Activated naive CD4-positive, alpha-beta T cell treated with anti-CD3 and anti-CD28 coated beads, Interleukin-2, amount 10 ng/mL, durations not matched to agents 7 days and 5 days (primary cell): ENCODE measurements at places on chromosomes 11 and 22.

- DNase-seq: peak; percentile 74
These were observed 86.6 kb downstream of the KCNQ1 start for GRCh38 chr11:2531277-2531986.

- DNase-seq: no peak
These were observed 630.2 kb downstream of the BRD1 start for GRCh38 chr22:49197505-49197904.

GRCh38 chr11:57402188-57403002 is 11.9 kb upstream of the PRG2 start:
- DNase-seq: no peak

DNA sequence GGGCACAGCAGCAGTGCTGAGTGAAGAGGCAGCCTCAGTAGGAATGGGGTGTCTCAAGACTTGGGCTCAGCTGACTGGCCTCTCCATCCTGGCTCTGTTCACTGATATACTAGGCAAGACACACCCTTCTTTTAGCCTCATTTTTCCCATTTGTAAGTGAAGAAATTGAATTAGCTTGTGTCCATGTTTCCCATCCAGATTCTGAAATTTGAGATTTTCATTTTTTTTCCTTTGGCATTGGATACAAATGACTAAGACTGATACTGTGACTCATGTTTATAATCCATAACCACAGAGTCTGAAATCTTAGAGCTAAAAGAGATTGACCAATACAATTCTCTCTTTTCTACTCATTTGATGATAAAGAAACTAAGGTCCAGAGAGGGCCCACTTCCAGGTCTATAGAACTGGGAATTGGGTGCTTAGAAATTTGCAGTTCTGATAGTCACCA is 110.9 kb downstream of the KCNC1 start:
- no peak for DNase-seq

- no peak for DNase-seq
These were observed 158.8 kb downstream of the MPPED1 start for GRCh38 chr22:43570531-43571165.

DNA sequence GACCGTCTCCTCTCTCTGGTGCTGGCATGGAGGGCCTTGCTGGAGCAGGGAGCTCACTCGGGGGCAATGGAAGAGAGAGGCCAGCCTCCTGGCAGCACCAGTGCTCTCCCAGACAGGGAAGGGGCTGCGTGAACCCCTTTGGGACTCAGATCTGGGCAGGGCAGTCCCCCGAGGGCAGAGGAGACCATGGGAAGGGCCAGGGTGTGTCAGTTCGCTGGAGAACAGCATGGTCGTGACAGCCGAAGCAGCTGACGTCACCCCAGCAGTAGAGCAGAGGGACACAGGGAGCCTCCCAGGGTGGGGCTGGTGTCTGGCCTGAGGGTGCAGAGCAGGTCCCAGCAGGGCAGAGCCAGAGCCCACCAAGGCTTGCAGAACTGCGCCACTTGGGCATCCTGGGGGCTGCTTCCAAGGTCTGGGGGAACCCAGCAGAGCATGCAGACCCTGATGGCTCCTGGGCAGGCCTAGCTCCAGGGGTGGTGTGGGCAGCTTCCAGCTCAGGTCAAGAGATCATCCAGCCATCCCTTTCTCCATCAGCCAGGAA is 71.0 kb upstream of the KCNQ1OT1 start:
- peak; percentile 18 for DNase-seq

DNA sequence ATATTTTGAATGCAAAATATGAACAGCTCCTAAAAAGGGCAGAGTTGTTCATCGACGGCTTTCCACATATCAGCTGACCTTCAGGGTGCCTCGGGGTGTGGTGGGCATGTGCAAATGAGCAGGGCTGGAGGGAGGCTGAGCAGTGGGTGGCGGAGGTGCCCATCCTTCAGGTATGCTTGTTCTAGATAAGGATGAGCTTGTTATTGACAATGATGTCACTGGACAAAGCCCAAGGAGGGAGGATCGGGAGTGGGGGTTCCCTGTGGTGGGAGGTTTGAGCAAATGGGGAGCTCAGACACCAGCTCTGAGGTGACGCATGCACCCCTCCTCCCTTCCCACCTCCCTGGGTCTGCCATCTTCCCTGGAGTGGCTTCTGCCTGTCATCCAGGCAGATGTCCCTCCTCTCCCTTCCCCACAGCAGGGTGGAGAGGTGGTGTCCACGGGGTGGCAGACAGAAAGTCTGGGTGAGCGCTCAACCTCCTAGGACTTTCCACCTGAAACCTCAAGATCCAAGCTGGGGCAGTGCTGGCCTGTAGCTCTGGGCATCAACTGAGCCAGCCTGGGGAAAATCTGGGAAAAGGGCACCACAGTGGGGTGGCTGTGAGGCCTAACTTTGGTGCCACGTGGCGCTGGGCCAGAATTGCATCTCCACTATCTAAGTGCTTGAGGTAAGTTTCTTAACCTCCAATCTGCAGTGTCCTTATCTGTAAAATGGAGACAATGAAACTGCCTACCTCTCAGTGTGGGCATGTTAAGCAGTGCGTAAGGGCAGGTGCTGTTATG is 106.3 kb upstream of the THY1 start:
- DNase-seq: no peak

DNA sequence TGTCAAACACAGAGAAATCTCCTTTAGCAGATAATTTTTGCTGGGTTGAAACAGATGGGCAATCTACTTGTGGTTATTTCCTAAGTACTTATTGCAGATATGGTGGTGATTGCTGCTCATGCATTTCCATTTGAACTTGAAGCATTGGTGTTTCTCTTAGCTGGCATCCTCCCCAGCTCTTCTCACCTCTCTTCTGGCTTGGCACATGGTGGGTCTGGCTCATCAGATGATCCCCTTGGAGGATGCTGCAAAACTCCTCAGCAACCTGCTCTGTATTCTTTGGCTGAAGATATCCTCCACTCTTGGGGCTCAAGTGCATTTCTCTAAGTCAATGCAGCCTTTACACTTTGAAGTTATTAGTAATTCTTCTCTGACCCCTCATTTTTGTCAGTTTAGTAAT is 87.3 kb upstream of the MYO18B start:
- DNase-seq: no peak

- DNase-seq: no peak
These were observed 498.2 kb downstream of the KCNA4 start for GRCh38 chr11:29518389-29519174.

DNA sequence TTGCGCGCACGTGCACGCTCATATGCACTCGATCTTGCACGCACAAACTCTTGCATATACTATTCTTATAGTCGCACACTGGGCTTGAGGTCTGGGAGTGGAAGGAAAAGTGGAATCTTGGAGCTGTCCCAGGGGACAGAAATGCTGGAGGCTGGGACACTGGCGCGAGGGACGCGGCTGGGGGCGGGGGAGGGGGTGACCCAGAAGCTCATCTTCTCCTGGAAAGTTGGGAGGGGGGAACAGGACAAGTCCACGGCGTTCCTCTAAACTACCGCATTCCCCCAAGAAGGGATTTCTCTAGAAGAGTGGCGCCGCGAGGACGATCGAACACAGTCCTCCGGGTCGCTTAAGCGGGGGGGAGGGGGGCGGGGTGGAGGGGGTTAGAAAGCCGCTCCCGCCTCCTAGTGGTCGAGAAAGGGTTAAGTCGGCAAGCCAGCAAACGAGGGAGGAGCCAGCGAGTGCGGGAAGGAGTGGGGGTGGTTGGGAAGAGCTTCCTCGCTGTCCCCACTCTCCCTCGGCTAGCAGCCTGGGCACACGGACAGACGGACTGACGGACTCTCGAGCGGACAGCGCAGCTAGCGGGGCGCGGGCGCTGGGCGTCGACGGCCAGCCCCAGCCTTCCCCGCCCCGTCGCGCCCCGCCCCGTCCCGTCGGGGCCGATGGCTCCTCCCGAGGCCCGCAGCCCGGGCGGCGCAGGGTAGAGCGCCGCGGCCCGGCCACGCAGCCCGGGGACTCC is at the start of gene RTN4RL2:
RTN4RL2 (plus strand) TSS at position 507 of the 736 bp plus-strand sequence. CDS start 338 bp downstream, outside the sequence.
- DNase-seq: peak; percentile 65

- no peak for DNase-seq
These were observed 26.6 kb downstream of the TIMP3 start for GRCh38 chr22:32828150-32828549.

GRCh38 chr11:128448981-128449713 is 138.2 kb downstream of the ETS1 start:
- DNase-seq: no peak

- no peak for DNase-seq
These were observed 64.6 kb upstream of the PTPRJ start for GRCh38 chr11:47915783-47916182.

- DNase-seq: no peak
These were observed 862 bp downstream of the GGA1 start for GRCh38 chr22:37609240-37610152.

DNA sequence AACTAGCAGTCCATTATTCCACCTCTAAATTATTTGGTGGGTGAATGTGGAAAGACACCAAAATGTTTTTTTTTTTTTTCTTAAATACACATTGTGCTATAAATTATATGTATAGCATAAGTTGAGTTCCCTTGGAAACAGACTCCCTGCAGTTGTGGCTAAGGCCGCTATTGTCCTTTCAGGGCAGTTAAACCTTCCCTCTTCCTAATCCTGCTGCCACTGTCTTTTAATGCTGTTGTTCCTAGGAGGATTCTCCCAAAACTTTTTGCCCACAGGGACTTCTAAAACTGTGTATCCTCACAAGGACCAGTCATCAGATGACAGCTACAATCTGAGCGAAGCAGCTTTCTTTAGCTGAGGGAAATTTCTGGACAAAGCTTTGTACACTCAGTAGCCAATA is 478.9 kb upstream of the CHORDC1 start:
- no peak for DNase-seq

DNA sequence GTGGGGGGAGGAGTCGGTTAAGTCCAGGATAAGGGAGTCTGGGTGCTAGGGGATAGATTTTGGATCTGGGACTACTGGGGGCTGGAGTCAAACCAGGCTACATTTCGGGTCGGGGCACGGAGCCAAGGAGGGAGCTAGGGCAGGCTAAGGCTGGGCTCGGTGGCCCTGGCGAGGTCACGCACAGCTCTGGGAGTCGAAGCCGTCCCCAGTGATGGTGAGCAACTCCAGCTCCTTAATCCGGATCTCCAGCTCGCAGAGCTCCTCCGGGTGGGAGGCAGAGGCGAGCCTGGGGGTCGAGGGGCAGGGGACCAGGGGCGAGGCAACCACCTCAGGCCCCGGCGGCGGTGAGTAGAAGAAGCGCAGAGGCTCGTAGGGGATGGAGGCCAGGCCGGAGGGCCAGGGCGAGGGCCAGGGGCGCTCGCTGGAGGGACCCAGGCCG is 544 bp downstream of the C11orf91 start:
- no peak for DNase-seq

DNA sequence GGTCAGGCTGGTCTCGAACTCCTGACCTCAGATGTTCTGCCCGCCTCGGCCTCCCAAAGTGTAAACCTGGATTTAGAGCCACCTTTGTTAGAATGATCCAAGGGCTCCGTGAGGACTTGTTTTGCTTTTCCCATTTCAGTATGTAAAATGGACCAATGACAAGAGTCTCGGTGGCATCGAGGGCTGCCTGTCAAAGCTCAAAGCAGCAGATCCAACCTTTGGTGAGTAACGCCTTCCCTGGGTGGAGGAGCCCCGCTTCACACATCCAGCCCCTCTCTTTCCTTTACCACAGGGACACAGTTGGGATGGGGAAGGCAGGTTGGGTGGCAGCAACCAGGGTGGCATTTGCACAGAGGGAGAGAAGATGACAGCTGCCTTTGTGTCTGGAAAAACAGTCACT is 4.4 kb downstream of the TTC38 start:
- peak; percentile 16 for DNase-seq

DNA sequence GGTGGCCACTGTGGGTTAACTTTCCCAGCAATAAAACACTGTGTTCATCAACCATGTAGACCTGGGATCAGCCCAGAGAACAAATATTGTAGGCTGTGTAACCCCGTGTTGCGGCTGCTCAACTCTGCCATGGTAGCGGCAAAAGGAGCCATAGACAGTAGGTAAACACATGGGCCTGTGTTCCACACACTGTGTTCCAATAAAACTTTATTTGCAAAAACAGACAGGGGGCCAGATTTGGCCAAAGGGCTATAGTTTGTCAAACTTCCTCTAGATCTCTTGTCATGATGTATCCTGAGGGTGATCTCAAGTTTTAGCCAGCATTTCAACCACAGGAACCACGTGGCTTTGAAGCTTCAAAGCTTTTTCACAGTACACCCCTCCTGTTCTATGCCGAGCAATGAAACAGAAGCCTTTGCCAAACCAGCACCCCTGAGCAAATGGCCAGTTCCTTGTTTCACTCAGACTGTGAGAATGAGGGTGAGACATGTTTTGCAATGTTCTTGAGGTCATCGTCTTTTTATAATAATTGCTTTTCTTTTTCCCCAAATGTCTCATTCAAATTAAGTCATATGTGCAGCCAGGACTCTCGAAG is 49.9 kb upstream of the FADD start:
- no peak for DNase-seq

DNA sequence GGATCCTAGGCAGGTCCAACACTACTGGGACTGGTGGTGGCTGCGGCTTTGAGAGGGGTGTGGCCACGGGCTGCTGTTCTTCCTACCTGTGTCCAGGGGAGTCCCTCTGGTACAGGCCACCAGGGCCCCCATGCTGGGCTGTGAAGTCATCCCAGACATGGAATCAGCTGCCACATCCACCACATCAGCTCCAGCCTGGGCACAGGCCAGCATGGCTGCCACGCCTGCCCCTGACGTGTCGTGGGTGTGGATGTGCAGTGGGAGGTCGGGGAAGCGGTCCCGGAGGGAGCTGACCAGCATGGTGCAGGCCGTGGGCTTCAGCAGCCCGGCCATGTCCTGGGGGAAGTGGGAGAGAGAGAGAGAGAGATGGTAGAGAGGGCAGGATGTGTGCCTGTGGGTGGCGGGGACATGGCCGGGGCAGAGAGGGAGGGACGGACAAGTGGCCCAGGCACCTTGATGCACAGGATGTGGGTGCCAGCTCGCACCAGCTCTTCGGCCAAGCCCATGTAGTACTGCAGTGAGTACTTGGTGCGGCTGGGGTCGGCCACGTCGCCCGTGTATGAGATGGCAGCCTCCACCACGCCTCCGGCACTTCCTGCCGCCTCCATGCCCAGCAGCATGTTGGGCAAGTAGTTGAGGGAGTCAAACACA is 6.2 kb upstream of the LRFN4 start:
- DNase-seq: no peak

DNA sequence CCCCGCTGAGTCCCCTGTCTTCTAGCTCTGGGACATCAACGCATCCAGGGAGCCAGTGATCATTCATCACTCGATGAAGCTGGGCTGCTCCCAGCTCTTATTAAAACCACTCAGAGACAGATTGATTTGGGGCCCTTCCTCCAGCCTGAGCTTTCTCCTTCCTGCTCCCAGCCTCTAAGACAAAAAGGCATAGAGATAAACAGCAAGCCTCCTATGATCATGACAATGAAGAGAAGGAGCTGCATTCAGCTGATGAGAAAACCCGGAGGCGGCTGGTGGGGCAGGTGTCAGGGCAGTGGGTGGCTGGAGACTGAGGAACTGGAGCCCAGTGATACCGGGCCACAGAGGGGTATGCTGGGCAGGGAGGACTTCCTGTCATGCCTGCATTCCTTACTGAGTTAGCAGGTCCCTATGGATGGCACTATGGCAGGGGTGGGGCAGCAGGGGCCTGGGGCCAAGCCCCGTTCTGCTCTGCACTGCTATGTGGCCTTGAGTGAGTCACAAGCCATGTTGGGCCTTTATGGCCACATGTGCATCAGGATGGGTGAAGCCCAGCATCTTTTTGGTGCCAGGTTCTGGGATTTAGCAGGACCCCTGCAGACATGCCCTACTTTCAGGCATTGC is 20.2 kb downstream of the PVALB start:
- DNase-seq: no peak
